ENCODE measurements at places on chromosomes 2 and 18. TPM values are rescaled to one million over a fixed set of nuclear protein-coding genes. Genes with fewer than 3 reads are reported as not detected.

- H3K4me1 ChIP-seq, result no peaks in the 10 kb centered on the region
- H3K27me3 ChIP-seq, result no peaks in the 10 kb centered on the region
- no peak overlapping the region for H3K27ac ChIP-seq
These were observed 276.9 kb upstream of the RAB6C start for GRCh38 chr2:129702416-129703176.

DNA sequence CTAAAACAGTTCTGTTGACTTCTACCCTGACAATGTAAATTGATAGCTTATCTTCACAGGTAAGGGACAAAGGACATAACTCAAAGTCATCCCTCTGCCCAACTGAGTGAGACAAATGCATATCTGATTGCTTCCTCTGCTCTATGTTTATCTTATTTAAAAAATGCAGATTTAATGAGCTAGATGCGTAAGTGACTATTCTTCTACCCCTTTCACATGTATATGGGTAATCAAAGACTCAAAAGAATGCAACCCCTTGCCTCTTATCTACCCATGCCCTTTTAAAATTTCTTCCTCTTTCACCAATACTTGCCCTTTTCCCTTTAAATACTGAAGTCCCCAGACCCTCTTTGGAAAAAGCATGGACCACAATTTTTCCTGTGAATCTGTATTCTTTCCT is 253.4 kb downstream of the WDPCP start:
- H3K4me3 ChIP-seq, result no peak overlapping the region
- H3K27me3 ChIP-seq, result no peaks in the 10 kb centered on the region
- no peak for DNase-seq
- no peaks in the 10 kb centered on the region for H3K4me1 ChIP-seq
- H3K36me3 ChIP-seq, result no peaks in the 10 kb centered on the region
- no peak overlapping the region for H3K27ac ChIP-seq

- no peak overlapping the region for H3K27ac ChIP-seq
- H3K36me3 ChIP-seq, result no peaks in the 10 kb centered on the region
- DNase-seq, result no peak
- H3K4me3 ChIP-seq, result no peak overlapping the region
- H3K27me3 ChIP-seq, result no peaks in the 10 kb centered on the region
These were observed 139.5 kb upstream of the LRATD1 start for GRCh38 chr2:14492920-14493503.

- H3K27me3 ChIP-seq, result no peaks in the 10 kb centered on the region
- no peaks in the 10 kb centered on the region for H3K36me3 ChIP-seq
- no peak overlapping the region for H3K27ac ChIP-seq
- no peaks in the 10 kb centered on the region for H3K4me1 ChIP-seq
- no peak for DNase-seq
These were observed 48.7 kb upstream of the ZNF385B start for GRCh38 chr2:179909845-179910734.

DNA sequence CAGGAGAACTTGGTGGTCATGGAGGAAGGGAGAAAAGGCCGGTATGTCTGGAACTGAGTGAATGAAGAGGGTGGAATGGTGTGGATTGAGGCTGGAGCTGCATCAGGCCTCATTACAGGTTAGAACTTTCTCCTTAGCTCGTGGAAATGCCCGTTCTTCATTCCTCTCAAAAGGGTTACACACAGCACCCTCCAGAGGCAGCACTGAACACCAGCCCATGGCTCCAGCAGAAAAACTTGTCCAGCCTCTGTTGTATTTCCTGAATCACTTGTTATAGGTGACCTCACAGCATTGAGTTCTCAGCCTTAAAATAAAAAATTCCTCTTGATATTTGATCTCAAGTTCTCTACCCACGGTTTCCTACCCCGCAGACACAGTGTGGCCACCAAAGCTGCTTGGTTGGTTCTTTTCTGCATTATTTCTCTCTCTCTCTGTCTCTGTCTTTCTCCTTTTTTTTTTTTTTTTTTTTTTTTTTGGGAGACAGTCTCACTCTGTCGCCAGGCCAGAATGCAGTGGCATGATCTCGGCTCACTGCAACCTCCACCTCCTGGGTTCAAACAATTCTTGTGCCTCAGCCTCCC is 89.6 kb downstream of the ITGB1BP1 start:
- H3K27ac ChIP-seq, result no peak overlapping the region
- no peaks in the 10 kb centered on the region for H3K4me1 ChIP-seq

- H3K4me1 ChIP-seq, result no peaks in the 10 kb centered on the region
- H3K27me3 ChIP-seq, result peaks cover 3% of the 10 kb centered on the region
- DNase-seq, result peak; percentile 72
These were observed 11.1 kb downstream of the OBSL1 start for GRCh38 chr2:219560037-219560892.

DNA sequence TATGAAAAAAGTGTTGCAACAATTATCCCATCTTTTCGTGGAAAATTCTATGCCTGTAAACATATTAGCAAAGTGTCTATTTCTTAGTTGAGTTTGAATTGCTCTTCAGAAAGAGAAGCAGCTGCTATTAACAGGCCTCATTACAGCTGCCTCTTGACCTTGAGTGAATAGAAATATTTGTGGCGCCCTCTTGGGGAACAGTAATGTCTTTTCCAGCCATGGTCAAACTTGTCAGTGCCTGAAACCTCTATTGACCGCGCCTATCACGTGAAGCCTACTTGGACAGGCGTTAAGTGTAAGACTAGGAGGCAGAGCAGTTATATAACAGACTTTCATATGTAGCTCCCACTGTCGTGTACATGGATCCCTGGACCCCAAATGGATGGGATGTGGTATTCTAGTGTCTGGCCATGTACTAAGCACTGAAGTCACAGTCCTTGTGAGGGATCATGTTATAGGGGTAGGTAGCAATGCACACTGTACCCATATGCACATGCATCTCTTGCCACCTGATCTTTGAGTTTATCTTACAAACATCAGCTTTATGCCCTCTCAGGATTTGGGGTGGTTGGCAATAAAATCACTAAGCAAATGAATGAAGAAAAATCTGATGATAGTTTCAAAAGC is 245.0 kb downstream of the PTGR3 start:
- DNase-seq, result peak; percentile 70
- no peaks in the 10 kb centered on the region for H3K27me3 ChIP-seq
- no peak overlapping the region for H3K4me3 ChIP-seq
- H3K36me3 ChIP-seq, result no peaks in the 10 kb centered on the region

DNA sequence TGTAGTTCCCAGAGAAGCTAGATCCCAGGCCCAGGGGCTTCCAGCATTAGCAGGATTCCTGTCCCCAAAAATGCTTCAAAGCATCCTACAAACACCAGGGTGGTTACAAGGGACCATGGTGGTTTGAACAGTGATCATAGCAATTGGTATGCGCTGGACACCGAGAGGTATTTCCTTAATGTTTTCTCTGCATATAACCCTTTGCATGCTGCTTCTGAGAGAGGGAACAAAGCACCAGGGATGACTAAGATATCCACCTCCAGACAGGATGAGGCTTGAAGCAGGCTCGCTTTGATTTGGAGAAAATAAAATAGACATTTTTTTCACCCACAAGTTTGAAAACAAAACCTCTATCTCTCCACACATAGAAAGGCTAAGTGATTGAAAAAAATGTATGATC is 50.5 kb upstream of the TSPYL6 start:
- DNase-seq, result no peak
- no peaks in the 10 kb centered on the region for H3K4me1 ChIP-seq
- H3K27ac ChIP-seq, result no peak overlapping the region
- H3K36me3 ChIP-seq, result no peaks in the 10 kb centered on the region
- H3K27me3 ChIP-seq, result peaks cover 3% of the 10 kb centered on the region

GRCh38 chr2:145038041-145038525 is 518.2 kb upstream of the ZEB2 start:
- no peaks in the 10 kb centered on the region for H3K4me1 ChIP-seq
- DNase-seq, result no peak
- H3K36me3 ChIP-seq, result no peaks in the 10 kb centered on the region

GRCh38 chr2:128090575-128090944 is 440 bp upstream of the UGGT1 start:
- peaks cover 23% of the 10 kb centered on the region for H3K4me1 ChIP-seq
- no peaks in the 10 kb centered on the region for H3K27me3 ChIP-seq
- H3K4me3 ChIP-seq, result peak overlapping the region; percentile 89
- peak overlapping the region; percentile 93 for H3K27ac ChIP-seq

DNA sequence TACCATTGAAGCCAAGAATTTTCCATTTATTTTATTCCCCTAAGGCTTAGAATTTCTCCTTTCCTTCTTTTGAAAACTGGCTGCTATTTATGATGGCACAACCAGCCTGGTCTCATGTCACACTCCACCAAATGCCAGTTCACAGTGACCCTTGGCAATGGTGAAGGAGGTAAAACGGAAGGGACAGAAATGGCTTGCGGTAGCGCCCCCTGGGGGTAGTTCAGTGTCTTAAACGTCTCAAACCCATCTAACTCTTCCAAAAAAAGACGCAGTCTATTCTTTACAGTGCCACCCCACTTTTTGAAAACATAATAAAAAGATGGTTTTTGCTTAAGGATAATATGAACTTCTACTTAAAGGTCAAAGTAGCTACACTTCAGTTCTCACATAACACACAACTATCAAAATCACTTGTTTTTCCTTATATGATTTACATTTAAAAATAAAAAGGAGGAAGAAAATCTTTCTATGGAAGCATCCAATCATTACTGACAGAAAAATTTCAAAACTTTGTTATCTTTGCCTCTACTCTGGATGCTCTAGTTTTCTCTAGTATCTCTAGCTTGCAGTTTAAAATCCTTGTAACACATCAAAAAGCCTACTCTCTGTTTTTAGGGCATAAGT is 28.0 kb downstream of the PNO1 start:
- H3K27me3 ChIP-seq, result no peaks in the 10 kb centered on the region
- H3K4me3 ChIP-seq, result no peak overlapping the region
- DNase-seq, result peak; percentile 84
- peaks cover 30% of the 10 kb centered on the region for H3K36me3 ChIP-seq

- H3K27me3 ChIP-seq, result no peaks in the 10 kb centered on the region
- H3K27ac ChIP-seq, result no peak overlapping the region
- no peaks in the 10 kb centered on the region for H3K36me3 ChIP-seq
- no peak overlapping the region for H3K4me3 ChIP-seq
- no peaks in the 10 kb centered on the region for H3K4me1 ChIP-seq
- no peak for DNase-seq
These were observed 1357.8 kb upstream of the CRIM1 start for GRCh38 chr2:34997779-34998178.

- no peaks in the 10 kb centered on the region for H3K27me3 ChIP-seq
- no peak overlapping the region for H3K27ac ChIP-seq
- H3K4me1 ChIP-seq, result no peaks in the 10 kb centered on the region
- no peaks in the 10 kb centered on the region for H3K36me3 ChIP-seq
These were observed 29.2 kb downstream of the ZNF521 start for GRCh38 chr18:25322806-25323205.

- no peak overlapping the region for H3K27ac ChIP-seq
- no peaks in the 10 kb centered on the region for H3K36me3 ChIP-seq
These were observed 13.9 kb downstream of the BIN1 start for GRCh38 chr2:127092901-127093516.

- H3K36me3 ChIP-seq, result no peaks in the 10 kb centered on the region
- H3K4me3 ChIP-seq, result no peak overlapping the region
- no peaks in the 10 kb centered on the region for H3K27me3 ChIP-seq
- no peaks in the 10 kb centered on the region for H3K4me1 ChIP-seq
- DNase-seq, result no peak
These were observed 55.7 kb downstream of the GLI2 start for GRCh38 chr2:120791243-120791961.

DNA sequence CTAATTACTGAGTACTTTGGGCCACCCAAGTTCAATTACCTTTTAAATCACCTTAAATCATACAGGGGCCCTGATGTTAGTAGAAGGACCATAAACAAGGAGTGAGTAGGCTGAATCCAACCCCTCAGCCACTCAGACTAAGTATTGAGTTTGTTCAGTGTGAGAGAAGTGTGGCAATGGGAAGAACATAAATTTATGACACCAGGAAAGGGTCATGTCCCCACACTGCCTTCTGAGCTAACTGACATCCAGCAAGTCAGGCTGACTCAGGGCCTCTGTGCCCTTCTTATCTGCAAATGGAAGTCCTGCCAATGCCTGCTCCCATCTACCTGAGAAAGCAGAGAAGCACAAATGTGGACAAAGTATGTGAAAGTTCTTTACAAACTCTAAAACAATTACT is 12.9 kb downstream of the PLEKHM3 start:
- no peak overlapping the region for H3K27ac ChIP-seq
- no peaks in the 10 kb centered on the region for H3K27me3 ChIP-seq
- H3K4me1 ChIP-seq, result peaks cover 15% of the 10 kb centered on the region
- no peaks in the 10 kb centered on the region for H3K36me3 ChIP-seq
- DNase-seq, result no peak

GRCh38 chr18:37464257-37464656 is 101.3 kb downstream of the CELF4 start:
- H3K36me3 ChIP-seq, result no peaks in the 10 kb centered on the region
- DNase-seq, result no peak
- no peaks in the 10 kb centered on the region for H3K4me1 ChIP-seq

DNA sequence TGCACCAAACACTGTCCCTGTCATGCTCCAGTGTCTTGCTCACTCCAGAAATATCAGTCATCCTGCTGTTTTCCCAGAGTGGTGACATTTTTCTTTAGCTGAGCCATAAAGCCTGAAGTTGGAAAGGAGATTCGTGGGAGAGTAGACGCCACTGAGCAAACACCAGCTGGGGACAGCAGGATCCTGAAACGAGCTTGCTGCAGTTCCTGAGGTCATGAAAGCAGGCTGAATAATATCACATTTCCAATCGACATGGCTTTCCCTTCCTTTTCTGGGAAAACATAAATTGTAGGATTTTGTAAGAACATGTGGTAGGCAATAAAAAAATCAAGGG is 276.4 kb downstream of the CDCA7 start:
- H3K4me3 ChIP-seq, result no peak overlapping the region
- no peak for DNase-seq
- no peaks in the 10 kb centered on the region for H3K4me1 ChIP-seq
- no peaks in the 10 kb centered on the region for H3K36me3 ChIP-seq
- peaks cover 10% of the 10 kb centered on the region for H3K27me3 ChIP-seq

- H3K4me3 ChIP-seq, result no peak overlapping the region
- H3K27ac ChIP-seq, result no peak overlapping the region
- H3K27me3 ChIP-seq, result no peaks in the 10 kb centered on the region
- peaks cover 65% of the 10 kb centered on the region for H3K36me3 ChIP-seq
- H3K4me1 ChIP-seq, result peaks cover 21% of the 10 kb centered on the region
These were observed 78.2 kb upstream of the ITGB6 start for GRCh38 chr2:160278101-160278878.

Gene SPEG
- total RNA-seq, result not detected

Gene RAB27B
- 0.45 TPM for total RNA-seq

Gene GCC2
- total RNA-seq, result 38.1 TPM

Gene MROH2A
- not detected for total RNA-seq

Gene NXPH2
- not detected for total RNA-seq

Gene AQP12B
- total RNA-seq, result not detected

Gene TUBB8B
- not detected for total RNA-seq

Gene GRB14
- total RNA-seq, result not detected

Gene SPOPL
- 19.6 TPM for total RNA-seq

Gene CFAP53
- 0.38 TPM for total RNA-seq

Gene DLGAP1
- total RNA-seq, result 0.99 TPM

Gene STARD6
- not detected for total RNA-seq

All from activated CD4-positive, alpha-beta T cell treated with anti-CD3 and anti-CD28 coated beads, Interleukin-2, amount 10 ng/mL, durations not matched to agents 24 days and 14 days (primary cell).